Thymus (tissue), 14 donors: ENCODE measurements at places on chromosomes 7 and 10. TPM values are rescaled to one million over a fixed set of nuclear protein-coding genes. Genes with fewer than 3 reads are reported as not detected.

DNA sequence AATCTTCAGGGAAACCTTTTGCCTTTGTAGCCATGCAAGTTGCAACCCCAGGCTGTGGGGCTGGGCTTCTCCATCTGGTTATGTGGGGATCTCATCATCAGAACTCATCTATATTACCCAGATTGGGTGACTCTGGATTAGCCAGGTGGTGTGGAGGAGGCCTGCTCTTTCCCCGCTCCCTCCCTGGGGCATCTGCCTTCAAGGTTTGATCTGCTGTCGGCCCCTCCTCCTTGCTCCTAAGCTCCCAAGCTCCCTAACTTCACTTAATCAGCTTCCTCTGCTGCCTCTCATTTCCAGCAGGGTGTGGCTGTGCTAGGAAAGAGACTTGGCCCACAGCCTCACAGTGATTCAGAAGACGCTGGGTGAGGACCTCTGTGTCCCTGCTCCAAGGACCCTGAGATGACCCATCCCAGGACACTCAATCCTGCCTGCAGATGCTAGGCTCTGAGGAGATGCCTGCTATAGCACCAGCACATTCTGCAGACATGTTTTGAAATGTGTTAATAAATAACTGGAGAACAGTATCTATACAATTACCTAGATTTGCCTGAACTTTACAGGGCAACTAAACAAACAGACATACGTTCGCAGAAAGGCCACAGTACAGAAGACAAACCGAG lies 392.1 kb upstream of the PODXL start:
- no peaks in the 10 kb centered on the region for H3K4me1 ChIP-seq
- peaks cover 21% of the 10 kb centered on the region for H3K27me3 ChIP-seq
- no peak overlapping the region for H3K4me3 ChIP-seq
- H3K36me3 ChIP-seq, result no peaks in the 10 kb centered on the region

The AVL9 gene
- 19.7 TPM for total RNA-seq

DNA sequence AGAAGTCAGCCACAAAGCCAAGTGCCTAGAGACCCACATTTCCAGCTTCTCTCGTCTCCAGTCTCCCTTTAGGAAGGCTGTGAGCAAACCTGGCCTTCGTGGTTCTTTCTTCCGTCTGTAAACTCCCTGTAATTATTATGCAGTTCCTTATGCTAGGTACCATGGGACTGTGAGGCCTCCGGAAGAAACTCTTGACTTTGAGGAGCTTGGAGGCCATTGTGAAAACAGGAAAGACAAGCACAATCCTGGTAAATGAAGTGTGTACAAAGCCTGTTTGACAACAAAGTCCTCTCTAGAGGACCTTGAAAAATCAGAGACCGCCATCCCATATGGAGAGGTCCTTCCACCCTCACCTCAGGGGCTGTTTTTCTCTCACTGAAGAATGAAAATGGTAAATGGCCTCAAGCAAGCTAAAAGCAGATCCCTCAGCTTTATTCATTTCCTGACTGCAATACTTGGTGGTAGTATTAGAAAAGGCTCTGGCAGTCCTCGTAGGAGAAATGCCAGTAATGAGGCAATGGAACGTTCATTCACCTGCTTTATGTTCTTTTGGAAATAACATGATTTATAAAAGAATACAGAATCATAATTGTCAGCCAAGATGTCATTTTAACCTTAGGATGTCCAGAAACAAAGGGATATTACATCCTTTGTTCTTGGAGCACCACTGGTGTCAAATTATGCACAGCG lies 926.4 kb downstream of the LRMDA start:
- H3K4me1 ChIP-seq, result no peaks in the 10 kb centered on the region
- no peak overlapping the region for H3K4me3 ChIP-seq
- no peak overlapping the region for H3K27ac ChIP-seq
- no peak for DNase-seq
- H3K36me3 ChIP-seq, result no peaks in the 10 kb centered on the region
- H3K27me3 ChIP-seq, result no peaks in the 10 kb centered on the region

The PNLIPRP3 gene
- not detected for total RNA-seq

- no peaks in the 10 kb centered on the region for H3K27me3 ChIP-seq
- no peaks in the 10 kb centered on the region for H3K36me3 ChIP-seq
Observed at GRCh38 chr7:31043051-31043471, 9.0 kb upstream of the ADCYAP1R1 start.

DNA sequence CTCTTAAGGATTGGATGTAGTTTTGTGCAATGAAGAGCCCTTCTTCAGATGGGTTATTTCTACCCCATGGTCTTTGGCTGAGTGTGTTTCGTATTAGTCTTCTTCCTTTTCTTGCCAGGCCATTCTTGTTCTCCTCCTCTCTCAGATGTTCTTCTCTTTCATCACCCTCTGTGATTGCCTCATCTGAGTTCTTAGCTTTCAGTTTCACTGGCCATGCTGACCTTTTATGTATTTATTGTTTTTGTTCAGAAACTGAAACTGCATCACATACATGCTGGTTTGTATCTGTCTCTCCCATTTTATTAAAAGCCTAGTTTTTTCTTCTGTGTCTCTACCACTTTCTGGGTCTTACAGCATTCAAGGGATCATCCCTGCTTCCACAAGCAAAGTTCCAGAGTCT lies 21.7 kb upstream of the PCGF5 start:
- H3K4me1 ChIP-seq, result peaks cover 31% of the 10 kb centered on the region
- H3K4me3 ChIP-seq, result no peak overlapping the region
- DNase-seq, result no peak
- H3K36me3 ChIP-seq, result no peaks in the 10 kb centered on the region

The ELN gene
- total RNA-seq, result 5.2 TPM

DNA sequence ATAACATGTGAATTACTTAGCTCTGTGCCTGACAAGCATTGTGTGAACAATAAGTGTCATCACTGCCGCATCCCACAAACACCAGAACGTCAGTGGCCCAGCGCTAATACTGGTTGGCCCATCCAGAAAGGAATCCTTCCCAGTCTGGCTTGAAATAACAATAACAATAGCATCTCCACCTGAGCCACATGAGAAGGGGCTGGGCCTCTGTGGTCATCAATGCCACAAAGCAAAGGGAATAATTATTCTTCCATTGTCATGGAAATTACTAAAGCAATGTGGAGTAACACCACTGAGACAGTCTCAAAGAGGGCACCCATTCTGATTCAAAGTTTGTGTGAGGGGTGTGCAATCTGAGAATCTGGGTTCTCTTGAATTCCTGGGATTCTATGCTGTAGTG lies 105.7 kb upstream of the INHBA start:
- no peak for DNase-seq
- H3K27me3 ChIP-seq, result no peaks in the 10 kb centered on the region
- no peaks in the 10 kb centered on the region for H3K4me1 ChIP-seq

GRCh38 chr7:35992436-35992835 lies 160.6 kb upstream of the EEPD1 start:
- H3K4me3 ChIP-seq, result no peak overlapping the region
- no peak for DNase-seq
- H3K27ac ChIP-seq, result no peak overlapping the region
- H3K36me3 ChIP-seq, result no peaks in the 10 kb centered on the region
- H3K27me3 ChIP-seq, result no peaks in the 10 kb centered on the region
- H3K4me1 ChIP-seq, result no peaks in the 10 kb centered on the region

GRCh38 chr7:33771422-33771821 lies 133.9 kb upstream of the BMPER start:
- no peaks in the 10 kb centered on the region for H3K36me3 ChIP-seq
- no peaks in the 10 kb centered on the region for H3K4me1 ChIP-seq
- H3K27me3 ChIP-seq, result no peaks in the 10 kb centered on the region

DNA sequence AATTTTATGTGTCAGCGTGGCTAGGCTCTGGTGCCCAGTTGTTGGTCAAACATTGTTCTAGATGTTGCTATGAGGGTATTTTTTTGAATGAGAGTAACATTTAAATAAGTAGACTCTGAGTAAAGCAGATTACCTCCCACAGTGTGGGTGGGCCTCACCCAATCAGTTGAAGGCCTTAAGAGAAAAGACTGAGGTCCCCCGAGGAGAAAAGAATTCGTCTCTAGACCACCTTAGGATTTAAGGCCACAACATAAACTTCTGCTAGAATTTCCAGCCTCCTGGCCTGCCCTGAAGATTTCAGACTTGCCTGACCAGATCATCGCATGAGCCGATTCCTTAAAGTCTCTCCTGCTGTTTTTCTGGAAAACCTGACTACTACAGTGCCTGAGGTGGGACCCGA lies 45.1 kb upstream of the SRGN start:
- H3K27ac ChIP-seq, result no peak overlapping the region
- no peaks in the 10 kb centered on the region for H3K36me3 ChIP-seq
- H3K4me3 ChIP-seq, result no peak overlapping the region

GRCh38 chr7:55556031-55556430 lies 16.3 kb downstream of the VOPP1 start:
- H3K36me3 ChIP-seq, result peaks cover 19% of the 10 kb centered on the region
- H3K27ac ChIP-seq, result peak overlapping the region; percentile 47
- no peaks in the 10 kb centered on the region for H3K27me3 ChIP-seq
- no peak overlapping the region for H3K4me3 ChIP-seq

DNA sequence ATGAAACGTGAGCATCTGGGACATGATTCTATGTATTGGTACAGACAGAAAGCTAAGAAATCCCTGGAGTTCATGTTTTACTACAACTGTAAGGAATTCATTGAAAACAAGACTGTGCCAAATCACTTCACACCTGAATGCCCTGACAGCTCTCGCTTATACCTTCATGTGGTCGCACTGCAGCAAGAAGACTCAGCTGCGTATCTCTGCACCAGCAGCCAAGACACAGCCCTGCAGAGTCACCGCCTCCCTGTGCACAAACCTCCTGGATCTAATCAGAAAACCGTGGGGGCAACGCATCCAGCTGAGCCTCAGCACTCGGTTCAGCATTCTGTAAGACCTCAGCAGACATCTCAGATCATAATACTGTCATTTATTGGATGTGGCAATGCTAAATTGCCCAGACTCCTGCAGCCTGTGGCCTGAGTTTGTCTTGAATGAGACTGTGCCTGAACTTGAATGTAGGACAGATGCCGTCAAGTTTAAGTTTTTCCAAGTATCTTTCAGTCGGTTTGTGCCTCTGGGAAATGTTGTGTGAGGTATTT lies 41.5 kb upstream of the PRSS58 start:
- no peaks in the 10 kb centered on the region for H3K27me3 ChIP-seq
- DNase-seq, result peak; percentile 87
- peaks cover 59% of the 10 kb centered on the region for H3K4me1 ChIP-seq
- H3K27ac ChIP-seq, result no peak overlapping the region

- no peak overlapping the region for H3K4me3 ChIP-seq
- no peak for DNase-seq
- no peaks in the 10 kb centered on the region for H3K4me1 ChIP-seq
- H3K27ac ChIP-seq, result no peak overlapping the region
- no peaks in the 10 kb centered on the region for H3K27me3 ChIP-seq
Observed at GRCh38 chr7:22895828-22896165, 73.1 kb upstream of the TOMM7 start.

DNA sequence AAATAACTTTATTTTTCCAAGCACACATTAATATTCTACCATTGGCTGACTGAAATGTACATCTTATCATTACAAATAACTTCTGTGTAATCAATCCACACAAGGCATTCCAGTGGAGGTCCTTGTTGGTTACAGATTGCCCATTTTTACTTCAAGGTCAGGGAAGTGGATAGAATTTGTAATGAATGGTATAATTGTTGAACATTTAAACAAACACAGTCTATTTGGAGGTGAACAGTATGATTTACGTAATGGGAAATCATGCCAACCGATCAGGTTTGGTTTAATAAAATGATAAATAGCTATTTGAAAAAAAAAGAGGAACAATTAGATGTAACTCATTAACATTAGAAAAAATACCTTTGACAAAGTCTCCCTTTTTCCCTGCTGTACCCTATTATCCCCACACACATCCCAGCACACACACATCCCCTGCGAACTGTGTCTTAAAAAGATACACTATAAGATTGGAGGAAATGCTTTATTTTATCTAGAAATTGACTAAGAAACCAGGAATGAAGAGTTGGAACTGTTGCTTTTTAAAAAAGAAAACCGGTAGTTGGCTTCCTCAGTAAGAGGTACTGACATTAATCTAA lies 19.0 kb upstream of the ASZ1 start:
- H3K36me3 ChIP-seq, result no peaks in the 10 kb centered on the region
- no peak overlapping the region for H3K4me3 ChIP-seq
- H3K27ac ChIP-seq, result no peak overlapping the region
- no peaks in the 10 kb centered on the region for H3K4me1 ChIP-seq
- DNase-seq, result no peak

DNA sequence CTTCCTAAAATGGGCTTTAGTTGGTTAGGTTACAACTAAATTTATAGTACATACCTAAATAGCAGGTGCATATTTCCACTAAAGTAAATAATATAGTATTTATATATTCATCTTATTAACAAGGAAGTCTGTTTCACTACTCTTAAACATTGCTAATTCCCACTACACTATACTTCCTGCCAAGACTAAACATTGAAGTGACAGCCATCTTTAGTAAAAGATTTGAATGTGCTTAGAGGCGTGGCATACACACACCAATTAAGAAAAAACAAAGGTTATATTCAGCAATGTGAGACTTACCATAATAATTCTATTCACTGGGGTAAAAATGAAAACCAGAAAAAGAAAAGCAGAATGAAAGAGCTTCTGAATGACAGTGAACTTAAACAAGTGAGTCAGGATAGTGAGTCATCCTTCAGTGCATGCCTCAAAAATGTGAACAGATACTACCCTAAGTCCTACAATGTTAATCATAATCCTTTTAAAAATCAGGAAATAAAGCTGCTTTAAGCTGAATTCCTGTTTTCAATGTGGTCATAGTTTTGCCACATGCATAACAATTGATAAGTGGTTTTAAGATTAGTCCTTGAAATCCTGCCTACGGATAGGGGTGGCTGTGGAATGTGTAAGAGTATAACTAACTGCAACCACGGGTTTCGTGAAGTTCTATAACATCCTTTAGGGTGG lies 59.4 kb downstream of the USP6NL start:
- H3K4me1 ChIP-seq, result no peaks in the 10 kb centered on the region
- DNase-seq, result no peak
- no peaks in the 10 kb centered on the region for H3K36me3 ChIP-seq
- H3K27me3 ChIP-seq, result no peaks in the 10 kb centered on the region

DNA sequence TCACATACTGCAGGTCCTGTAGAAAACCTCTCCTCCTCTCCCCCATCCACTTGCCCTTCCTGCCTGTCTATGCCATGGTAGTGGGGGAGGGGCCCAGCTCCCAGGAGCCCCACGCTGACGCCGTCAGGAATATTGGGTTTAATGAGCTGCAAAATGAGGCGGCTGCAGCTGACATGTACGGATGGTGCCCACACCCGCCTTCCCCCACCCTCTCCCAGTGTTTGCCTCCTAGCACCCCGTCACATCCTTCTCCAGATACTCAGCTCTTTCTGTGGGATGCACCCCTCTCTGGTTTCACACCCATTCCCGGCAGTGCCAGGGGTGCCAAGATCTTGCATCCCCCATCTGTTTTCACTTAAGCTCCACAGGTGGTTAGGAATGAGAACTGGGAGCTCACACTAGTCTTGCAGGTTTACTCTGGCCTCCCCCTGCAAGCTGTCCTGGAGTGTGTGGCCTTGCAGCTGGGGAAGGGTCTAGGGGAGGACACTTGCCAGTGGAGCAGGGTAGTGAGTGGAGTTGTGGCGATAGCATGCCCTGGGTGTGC lies 26.1 kb downstream of the GBX1 start:
- no peak for DNase-seq
- no peak overlapping the region for H3K27ac ChIP-seq
- no peak overlapping the region for H3K4me3 ChIP-seq
- peaks cover 4% of the 10 kb centered on the region for H3K36me3 ChIP-seq
- no peaks in the 10 kb centered on the region for H3K27me3 ChIP-seq

GRCh38 chr10:34766266-34766600 lies 48.9 kb downstream of the PARD3 start:
- H3K4me1 ChIP-seq, result peaks cover 77% of the 10 kb centered on the region
- H3K36me3 ChIP-seq, result no peaks in the 10 kb centered on the region
- no peak overlapping the region for H3K4me3 ChIP-seq
- H3K27me3 ChIP-seq, result no peaks in the 10 kb centered on the region
- no peak for DNase-seq

The AVPI1 gene
- total RNA-seq, result 1.4 TPM

GRCh38 chr10:7410301-7410861 lies 453 bp downstream of the SFMBT2 start:
- H3K27ac ChIP-seq, result peak overlapping the region; percentile 67
- H3K36me3 ChIP-seq, result no peaks in the 10 kb centered on the region
- H3K4me1 ChIP-seq, result peaks cover 16% of the 10 kb centered on the region
- H3K4me3 ChIP-seq, result peak overlapping the region; percentile 72
- peaks cover 53% of the 10 kb centered on the region for H3K27me3 ChIP-seq
